ENCODE measurements at places on chromosomes 2 and 18. TPM values are rescaled to one million over a fixed set of nuclear protein-coding genes. Genes with fewer than 3 reads are reported as not detected.
A peak's percentile ranks its signal among the peaks of the same experiment; 100 is the strongest.

DNA sequence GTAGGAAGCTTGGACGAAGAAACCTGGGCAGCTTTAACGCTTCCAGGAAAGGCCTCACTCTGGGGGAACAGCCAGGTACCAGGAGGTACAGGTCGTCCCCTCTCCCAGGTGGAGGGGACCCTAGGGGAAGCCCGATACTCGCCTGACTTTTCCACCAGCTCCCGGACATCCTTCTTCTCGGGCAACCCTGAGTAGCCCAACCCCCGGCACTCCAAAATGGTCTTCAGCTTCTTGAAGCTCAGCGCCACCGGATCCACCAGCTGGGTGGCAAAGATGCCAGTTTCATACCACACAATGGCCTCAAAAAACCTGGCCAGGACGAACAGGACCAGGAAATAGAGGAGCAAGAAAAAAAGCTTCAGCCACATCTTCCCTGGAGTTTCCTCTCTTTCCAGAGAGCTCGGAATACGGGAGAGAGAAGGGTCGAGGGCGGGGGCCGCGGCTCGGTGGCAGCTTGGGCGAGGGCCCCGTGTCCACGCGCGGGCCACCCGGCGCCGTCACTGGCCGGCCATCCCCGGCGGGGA lies 1.1 kb downstream of the RNF103 start:
- peak overlapping the region; percentile 95 for H3K4me3 ChIP-seq
- peaks cover 12% of the 10 kb centered on the region for H3K36me3 ChIP-seq
- H3K4me1 ChIP-seq, result peaks cover 7% of the 10 kb centered on the region
- DNase-seq, result peak; percentile 58
- H3K27ac ChIP-seq, result peak overlapping the region; percentile 98
- no peaks in the 10 kb centered on the region for H3K27me3 ChIP-seq

- H3K27ac ChIP-seq, result no peak overlapping the region
- no peaks in the 10 kb centered on the region for H3K36me3 ChIP-seq
- DNase-seq, result no peak
- no peaks in the 10 kb centered on the region for H3K27me3 ChIP-seq
These were observed 7.1 kb downstream of the CATIP start for GRCh38 chr2:218363736-218364135.

The SDC1 gene
- 99.6 TPM for total RNA-seq

GRCh38 chr2:52345676-52346075 lies 1313.7 kb upstream of the NRXN1 start:
- H3K36me3 ChIP-seq, result no peaks in the 10 kb centered on the region
- no peak overlapping the region for H3K4me3 ChIP-seq
- H3K27ac ChIP-seq, result no peak overlapping the region
- H3K27me3 ChIP-seq, result no peaks in the 10 kb centered on the region
- no peak for DNase-seq
- H3K4me1 ChIP-seq, result no peaks in the 10 kb centered on the region

The PROM2 gene
- 1.1 TPM for total RNA-seq

DNA sequence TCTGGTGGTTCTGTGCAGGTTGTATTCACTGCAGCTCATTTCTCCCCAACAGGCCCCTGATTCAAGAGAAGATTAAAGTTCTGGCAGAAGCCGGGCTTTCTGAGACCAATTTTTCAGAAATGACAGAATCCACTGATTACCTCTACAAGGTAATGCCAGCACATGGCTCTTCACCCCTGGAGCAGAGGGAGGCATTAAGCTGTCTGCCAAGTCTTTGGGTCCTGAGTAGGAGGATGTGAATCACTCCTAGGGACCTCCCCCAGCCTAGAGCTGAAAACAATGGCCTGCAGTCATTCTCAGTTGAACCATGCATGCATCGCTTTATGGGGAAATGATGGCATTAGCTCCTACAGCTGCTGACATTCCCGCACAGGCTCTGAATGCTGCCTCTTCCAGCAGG lies 20.5 kb upstream of the RPL37A start:
- H3K4me1 ChIP-seq, result no peaks in the 10 kb centered on the region
- no peak overlapping the region for H3K4me3 ChIP-seq
- no peak for DNase-seq
- no peak overlapping the region for H3K27ac ChIP-seq

DNA sequence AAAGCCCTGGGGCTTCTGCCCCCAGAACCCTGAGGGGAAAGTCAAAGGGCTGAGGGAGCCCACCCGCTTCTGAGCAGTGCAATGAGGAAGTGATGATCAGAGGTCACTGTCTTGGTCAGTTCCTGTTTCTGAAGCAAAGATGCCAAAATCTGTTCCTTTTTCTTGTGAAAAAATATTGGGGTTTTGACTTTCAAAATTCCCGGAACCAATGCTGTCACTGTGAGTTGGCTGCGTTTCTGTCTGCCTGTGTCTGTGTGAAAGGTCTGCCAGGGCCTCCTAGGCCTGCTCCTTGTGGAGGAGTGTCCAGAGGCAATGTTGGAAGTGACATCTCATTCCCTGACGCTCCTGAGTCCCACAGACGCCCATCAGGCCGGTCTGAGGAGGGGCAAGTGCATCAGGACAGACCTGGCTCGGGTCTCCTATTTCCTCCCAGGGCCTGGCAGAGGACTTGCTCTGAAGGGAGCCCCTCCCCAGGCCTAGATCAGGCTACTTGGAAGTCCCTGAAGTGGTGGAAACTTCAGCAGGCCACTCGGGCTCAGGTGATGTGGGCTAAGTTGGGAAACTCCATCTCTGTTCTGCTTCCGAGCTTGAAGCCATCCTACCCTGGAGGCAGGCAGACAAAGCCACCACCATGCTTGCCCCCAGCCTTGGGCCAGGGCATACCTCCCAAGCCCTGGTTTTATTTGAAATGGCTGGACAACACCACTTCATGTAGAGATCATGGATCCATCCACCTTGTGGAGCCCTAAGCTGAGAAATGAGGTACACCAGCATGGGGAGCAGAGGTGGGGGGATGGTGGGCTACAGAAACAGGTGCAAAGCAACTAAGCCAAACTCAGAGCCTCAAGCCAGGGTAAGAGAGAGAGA lies 51.0 kb downstream of the PKDCC start:
- peak overlapping the region; percentile 94 for H3K27ac ChIP-seq
- no peak for DNase-seq
- H3K27me3 ChIP-seq, result no peaks in the 10 kb centered on the region
- peaks cover 2% of the 10 kb centered on the region for H3K4me1 ChIP-seq
- no peaks in the 10 kb centered on the region for H3K36me3 ChIP-seq
- H3K4me3 ChIP-seq, result no peak overlapping the region

GRCh38 chr2:228527197-228527881 lies 345.9 kb upstream of the SPHKAP start:
- no peak overlapping the region for H3K4me3 ChIP-seq
- H3K27me3 ChIP-seq, result no peaks in the 10 kb centered on the region
- no peak for DNase-seq
- H3K36me3 ChIP-seq, result no peaks in the 10 kb centered on the region

DNA sequence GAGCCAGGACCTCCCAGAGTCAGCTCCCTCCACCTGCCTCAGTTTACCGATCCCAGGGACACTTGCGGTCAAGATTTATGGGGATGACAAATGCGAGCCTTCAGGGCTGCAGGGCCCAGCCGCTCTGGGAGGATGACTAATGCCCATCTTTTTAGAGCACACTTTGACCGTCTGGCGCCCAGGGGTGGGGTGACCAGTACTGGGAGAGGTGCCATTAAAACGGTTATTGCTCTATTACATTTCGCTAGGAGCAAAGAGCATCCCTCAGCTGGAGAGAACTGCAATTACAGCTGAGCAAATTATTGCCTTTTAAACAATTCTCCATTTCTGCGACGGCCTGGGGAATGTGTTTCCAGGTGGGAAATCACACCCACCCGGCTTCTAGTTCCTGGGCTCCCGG lies 42.6 kb upstream of the HPCAL1 start:
- no peaks in the 10 kb centered on the region for H3K36me3 ChIP-seq
- no peak overlapping the region for H3K4me3 ChIP-seq
- H3K27me3 ChIP-seq, result no peaks in the 10 kb centered on the region
- H3K4me1 ChIP-seq, result peaks cover 5% of the 10 kb centered on the region

GRCh38 chr2:172079416-172079815 lies 5.9 kb upstream of the DLX1 start:
- no peaks in the 10 kb centered on the region for H3K4me1 ChIP-seq
- DNase-seq, result no peak
- no peak overlapping the region for H3K27ac ChIP-seq

- no peaks in the 10 kb centered on the region for H3K4me1 ChIP-seq
- H3K4me3 ChIP-seq, result no peak overlapping the region
- H3K27me3 ChIP-seq, result no peaks in the 10 kb centered on the region
- H3K36me3 ChIP-seq, result no peaks in the 10 kb centered on the region
These were observed 32.8 kb downstream of the SRBD1 start for GRCh38 chr2:45578056-45578843.

The LAMA3 gene
- 0.28 TPM for total RNA-seq

All from liver (tissue), 10 donors.